ENCODE measurements at places on chromosomes 7 and 10.

DNA sequence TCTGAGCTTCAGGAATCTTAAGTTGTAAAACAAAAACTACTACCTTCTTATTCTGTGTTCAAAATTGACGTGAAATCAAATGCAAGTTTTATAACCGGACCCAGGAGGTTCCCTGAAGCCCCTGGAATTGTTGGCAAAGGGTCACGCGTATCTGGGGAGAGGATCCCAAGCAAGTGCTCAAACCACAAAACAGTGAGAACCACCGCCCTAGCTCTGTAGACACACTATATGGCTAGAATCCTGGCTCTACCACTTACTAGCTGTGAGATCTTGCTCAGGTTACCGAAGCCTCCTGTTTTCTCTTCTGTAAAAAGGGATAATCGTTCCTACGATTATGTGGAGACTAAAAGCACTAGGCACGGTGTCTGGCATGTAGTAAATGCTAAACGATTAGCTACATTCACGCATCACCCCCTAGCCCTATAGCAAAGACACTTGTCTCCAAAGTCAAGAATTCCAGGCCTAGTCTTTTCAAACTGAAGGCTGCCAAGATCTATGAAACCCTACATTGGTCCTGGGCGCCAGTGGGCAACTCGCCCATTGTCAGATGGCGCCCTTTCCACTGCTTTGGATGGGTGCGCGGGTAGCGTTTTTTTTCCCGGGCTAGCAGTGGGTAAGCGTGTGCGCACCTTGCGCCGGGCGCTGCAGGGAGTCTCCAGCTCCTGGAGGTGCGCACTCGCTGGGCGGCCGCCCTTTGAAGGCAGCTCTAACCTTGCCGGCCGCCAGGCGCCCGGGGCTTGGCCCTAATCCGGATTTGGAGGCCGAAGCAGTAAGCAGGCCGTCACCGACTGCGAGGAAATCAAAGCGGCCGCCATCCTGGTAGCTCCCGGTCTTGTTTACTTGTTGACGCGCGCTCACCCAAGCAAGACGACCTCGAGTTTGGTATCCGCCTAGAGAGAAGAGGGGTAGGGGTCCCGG lies 11.6 kb upstream of the NKX2-3 start:
- DNase-seq: no peak

DNA sequence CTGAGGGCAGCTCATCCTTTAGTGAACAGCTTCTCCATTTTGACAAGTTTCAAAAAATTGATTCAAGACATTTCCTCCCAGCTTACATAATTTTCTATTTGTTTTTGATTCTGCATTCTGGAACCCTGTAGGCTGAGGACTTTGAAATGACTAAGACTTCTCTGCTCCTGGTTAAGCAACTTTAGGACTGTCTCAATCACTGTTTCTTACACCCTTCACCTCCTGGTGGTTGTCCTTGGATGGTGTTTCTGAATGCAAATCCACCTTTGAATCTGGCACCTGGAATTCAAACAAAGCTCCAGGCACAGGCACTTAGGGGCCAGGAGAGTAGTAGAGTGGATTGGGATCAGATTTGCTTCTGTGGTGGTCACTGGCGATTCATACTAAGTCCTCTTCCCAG lies 595.5 kb downstream of the LRMDA start:
- no peak for DNase-seq

DNA sequence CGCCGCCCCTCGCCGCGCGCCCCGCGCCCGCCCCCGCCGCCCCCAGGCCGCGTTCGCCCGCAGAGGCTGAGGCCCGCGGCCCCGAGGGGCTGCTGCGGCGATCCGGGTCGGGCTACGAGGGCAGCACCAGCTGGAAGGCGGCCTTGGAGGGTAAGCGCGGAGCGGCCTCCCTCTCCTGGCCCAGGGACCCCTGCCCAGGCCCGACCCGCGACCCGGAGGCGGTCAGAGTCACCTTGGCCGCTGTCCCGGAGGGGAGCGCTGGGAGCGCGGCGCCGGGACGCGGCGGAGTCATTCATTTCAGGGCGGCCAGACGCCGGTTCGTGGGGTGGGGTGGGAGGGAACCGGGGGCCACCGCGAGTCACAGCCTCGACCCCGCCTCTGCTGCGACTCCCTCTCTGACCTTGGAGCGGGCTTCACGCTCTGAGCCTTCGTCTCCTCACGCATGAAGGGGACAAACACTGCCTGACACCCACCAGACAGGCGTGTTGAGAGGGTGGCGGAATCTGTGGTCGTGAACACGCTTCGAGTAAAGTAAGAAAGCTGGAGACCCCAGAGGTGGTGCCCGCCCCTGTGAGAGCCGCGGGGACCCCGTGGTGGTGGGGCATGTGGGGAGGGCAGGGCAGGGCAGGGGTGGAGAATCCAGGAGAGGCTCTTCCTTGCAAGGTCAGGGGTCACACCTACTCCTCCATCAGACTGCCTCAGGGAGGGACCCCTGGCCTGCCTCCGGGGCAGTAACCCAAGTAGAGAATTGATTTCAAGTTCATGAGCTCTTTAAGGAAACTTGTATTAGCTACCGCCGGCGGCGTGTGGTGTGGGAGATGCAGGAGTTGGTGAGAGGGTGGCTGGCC lies 707 bp downstream of the CLEC2L start:
- DNase-seq: no peak

- no peak for DNase-seq
These were observed 169.4 kb downstream of the LRMDA start for GRCh38 chr10:75600833-75601232.

DNA sequence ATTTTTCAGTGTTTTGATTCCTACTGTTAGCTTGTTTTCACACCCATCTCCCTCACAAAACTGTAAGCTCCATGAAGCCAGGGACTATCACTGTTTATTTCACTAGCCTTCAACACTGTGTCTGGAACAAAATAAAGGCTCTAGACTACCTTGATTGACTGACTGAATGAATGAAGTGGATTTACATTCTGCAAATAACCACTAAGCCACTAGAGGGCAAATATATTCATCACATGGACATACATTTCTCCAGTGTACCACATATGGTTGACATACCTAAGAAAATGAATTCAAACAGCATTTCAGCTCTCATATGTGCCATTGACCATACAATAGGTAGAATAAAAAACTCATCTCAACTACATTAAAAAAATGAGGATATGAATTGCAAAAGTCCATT lies 185.9 kb downstream of the RAB11FIP2 start:
- DNase-seq: no peak

DNA sequence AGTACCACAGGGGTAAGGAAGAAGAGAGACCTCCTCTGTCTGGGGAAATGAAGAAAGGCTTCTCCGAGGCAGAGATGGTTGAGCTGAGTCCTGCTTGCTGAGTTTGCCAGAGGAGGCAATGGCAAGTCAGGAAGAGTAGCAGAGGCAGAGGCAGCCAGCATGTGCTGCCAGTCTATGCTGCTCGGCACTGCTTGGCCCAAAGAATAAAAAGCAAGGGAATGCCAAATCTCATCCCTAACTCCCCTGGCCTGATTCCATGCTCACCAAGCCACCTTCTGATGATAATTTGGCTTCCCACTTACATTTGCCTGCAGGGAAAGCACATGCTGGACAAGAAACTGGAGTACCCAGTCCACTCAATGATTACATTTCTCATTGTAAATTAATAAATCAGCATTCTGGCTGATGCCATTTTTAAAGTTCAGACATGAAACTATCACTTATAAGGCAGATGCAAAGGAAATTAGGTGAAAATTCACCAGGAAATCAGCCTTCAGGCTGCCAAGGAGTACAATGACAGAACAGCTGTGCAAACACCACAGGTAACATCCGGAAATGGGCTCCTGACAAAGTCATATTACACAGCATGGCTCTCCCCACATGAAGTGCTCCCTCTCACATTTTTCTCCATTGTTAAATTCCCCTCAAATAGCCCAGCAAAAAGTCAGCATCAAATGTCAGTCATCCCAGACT lies 245.9 kb downstream of the MTERF1 start:
- no peak for DNase-seq

DNA sequence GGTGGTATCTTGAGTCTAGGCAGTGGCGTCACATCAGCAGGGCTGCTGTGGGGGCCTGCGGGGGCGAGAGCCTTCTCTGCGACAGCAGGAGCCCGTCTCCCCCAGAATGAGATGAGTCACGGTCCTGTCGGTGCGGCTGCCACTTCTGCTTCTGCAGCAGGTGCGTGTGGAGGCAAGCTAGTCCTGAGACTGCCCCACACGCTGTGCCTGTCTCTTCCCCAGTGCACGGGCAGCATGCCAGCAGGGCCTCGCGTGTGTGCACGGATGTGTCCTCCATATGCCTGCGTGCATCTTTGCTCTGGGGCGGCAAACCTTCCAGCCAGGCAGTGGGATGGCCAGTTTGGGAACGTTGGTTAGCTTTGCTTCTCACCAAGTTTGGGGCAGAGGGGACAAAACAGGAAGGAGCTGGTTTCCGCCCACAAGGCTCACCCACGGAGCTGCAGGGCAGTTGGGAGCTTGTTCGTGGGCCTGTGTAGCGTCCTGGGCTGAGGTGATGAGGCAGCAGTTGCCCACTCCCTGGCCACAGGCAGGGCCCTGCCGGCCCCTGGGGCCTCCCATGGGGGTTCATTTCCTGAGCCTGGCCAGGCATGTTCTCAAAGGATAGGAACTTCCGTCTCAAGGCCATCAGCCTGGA lies 60.8 kb upstream of the PPIF start:
- DNase-seq: peak; percentile 88

- DNase-seq: no peak
These were observed 1056.2 kb downstream of the LRMDA start for GRCh38 chr10:76487582-76487981.

- DNase-seq: no peak
These were observed 1.5 kb downstream of the CLDN12 start for GRCh38 chr7:90404777-90405176.

DNA sequence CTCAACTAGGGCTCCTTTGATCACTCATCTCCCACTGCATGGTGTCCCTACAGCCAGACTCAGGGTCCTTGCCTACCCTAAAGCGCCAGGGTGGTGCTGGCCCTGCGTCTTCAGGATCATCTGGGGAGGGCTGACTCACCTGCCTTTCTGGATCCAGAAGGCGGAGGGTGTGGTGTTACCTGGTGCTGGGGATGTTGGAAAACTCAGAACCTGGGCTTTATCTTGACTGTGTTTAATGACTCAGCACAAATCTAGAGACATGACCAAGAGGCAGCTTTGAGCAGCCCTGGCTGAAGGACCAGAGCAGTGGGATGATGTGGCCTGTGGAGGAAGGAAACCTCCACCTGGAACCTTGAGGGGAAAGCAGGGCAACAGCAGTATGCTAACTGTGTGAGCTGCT lies 96.5 kb downstream of the GRK5 start:
- DNase-seq: no peak

DNA sequence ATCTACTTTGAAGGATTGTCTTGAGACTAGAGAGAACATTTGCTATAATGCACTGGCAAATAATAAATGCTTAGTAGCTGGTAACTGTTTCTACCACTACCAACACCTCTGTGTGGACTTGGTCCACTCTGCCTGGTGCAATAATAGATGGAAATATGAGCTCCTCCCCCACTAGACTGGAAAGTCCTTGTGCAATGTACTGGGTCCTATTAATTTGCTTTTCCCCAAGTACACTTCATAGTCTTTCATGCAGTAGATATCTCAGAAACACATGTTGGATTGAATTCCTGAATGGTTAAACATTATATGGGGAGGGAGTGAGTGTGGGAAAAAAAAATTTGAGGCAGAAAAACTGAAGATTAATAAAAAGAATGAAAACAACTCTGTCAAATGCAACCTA lies 119.3 kb downstream of the C10orf90 start:
- no peak for DNase-seq

DNA sequence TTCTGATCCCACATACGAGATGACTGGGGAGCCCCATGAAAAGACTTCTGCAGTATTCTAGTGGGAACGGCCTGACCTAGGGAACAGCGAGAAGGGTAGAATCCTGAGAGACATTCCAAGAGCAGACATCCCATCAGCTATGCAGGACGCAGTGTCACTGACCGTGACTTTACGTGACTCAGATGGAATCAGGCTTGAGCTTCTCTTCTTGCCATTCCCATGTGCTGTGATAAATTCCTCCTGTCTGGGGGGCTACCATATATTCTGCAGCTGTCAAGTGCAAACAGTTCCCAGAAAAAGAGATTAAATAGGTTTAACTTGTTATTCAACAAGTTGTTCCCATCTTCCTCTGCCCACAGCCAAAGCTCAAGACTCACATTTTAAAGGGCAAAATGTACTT lies 73.1 kb upstream of the PDE1C start:
- DNase-seq: no peak

- DNase-seq: no peak
These were observed 202.1 kb downstream of the PRPF18 start for GRCh38 chr10:13788711-13789447.

DNA sequence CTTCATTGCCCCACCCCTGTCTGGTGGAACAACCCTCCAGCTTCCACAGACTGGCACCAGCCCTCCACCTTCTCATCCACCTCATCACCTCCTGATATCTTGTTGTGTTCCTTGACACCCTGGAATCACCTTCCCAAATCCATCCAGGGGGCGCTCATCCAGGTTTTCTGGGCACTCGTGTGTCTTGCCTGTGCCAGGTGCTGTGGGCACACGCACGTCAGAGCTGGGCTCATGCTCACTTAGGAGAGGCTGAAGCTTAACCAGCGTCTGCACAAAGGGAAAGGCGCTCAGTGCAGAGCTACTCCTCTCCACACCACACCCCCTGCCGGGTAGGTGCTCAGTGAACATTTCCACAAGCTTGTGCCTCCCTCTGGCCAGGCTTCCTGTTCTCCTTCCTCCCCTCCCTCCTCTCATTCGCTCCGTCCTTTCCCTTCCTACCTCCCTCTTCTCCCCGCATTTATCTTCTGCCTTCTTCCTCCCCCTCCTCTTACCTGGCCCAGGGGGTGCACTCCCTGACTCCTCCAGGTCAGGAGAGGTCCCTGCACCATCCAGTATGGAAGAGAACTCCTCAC lies 4.8 kb downstream of the ADCYAP1R1 start:
- no peak for DNase-seq
